ENCODE measurements at places on chromosomes 3 and 15.

- no peak for DNase-seq
These were observed 47.3 kb downstream of the EIF3J start for GRCh38 chr15:44584162-44584749.

GRCh38 chr3:12175844-12176453 lies 17.2 kb upstream of the TIMP4 start:
- no peak for DNase-seq

DNA sequence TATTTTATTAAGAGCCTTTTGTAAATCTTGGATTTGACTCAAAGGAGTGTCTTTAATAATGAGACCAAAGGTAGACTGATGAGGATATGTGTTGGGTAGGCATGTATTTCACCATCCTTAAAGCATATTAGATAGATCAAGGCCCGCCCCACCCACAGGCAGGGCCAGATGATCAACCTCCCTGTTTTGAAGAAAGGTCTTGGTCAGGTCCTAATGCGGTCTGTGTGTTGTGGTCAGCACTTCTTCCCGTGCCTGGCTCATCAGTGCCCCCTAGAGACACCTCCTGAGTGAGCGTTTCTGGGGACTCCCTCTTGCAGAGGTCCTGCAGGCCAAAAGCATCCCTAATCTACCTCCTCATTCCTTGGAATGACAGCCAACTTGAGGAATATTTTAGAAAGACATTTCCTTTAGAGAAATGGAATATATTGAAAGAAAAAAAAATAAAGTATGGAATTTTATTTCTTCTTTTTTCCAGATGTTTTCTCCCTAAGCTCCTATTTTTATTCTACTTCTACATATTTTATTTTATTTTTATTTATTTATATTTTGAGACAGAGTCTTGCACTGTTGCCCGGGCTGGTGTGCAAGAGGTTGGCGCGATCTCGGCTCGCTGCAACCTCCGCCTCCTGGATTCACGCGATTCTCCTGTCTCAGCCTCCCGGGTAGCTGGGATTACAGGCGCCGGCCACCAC lies 6.0 kb downstream of the TM4SF4 start:
- DNase-seq, result peak; percentile 72

GRCh38 chr3:52756141-52756540 lies 14.6 kb downstream of the NEK4 start:
- no peak for DNase-seq

GRCh38 chr3:122758877-122759560 lies 34.6 kb downstream of the HSPBAP1 start:
- DNase-seq, result no peak

DNA sequence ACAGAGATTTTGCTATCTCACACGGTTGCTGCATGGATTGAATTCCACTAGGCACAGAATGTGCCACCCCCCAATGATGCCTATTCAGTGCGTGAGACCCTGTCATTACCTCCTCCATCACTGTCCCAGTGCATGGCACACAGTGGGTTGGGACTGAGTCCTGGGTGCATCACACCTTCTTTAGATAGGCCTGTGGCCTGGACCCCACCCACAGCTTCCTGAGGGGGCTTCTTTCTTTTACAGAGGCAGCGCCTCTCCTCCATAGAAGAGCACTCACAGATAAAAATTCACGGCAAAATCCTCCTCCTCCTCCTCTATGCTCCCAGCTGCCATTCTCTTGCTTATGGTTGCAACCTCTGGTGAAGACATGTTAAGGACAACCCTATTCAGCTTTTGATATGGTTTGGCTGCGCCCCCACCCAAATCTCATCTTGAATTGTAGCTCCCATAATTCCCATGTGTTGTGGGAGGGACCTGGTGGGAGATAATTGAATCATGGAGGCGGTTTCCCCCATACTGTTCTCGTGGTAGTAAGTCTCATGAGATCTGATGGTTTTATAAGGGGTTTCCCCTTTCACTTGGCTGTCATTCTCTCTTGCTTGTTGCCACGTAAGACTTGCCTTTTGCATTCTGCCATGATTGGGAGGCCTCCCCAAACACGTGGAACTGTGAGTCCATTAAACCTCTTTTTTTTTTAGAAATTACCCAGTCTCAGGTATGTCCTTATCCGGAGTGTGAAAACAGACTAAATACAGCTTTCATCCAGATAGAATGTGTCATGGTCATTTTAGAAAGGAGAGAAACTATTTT lies 147.6 kb downstream of the KLF13 start:
- DNase-seq, result no peak

GRCh38 chr3:111577798-111578685 lies 17.1 kb downstream of the ZBED2 start:
- DNase-seq, result no peak

DNA sequence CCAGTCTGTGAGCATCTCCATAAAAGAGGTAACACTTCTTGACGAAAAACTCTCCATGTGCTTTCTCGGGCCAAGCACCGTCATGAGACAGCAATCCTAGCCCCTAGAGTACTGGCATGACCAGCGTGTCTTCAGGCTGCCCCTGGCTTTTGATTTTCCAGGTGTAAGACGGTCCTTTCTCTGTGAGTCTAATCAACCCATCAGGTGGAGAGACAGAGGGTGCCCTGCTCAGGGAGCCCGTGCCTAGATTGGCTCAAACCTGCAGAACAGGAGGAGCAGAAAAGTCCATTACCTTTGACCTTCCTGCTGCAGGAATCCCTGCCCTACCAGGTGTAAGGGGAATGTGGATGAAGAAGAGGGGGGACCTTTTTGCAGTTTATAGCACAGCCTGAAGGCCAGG lies 109.5 kb upstream of the CHRM5 start:
- DNase-seq, result no peak

DNA sequence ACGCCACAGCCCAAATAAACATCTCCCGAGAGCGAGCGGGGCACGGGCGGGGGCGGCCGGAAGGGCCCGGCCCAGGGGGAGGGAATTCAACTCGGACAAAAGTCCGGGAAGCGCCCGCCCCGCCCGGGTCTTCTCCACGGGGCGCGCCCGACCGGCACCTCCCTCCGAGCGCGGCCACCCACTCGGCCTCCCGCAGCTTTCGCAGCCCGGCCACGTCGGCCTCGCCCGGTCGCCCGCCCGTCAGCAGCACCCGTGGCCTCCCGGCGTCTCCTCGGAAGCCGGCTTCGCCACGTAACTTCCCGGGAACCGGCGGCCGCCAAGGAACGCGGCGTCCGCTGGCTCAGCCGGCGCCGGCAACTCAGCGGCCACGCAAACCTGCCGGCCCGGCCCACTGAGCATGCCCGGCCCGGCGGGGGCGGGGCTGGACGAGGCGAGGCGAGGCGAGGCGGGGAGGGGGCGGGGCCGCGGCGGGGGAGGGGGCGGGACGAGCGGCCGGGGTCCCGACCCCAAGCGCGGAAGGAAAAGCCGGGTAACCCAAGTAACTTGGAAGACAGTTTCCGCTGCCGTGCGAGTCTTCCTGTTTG lies at the start of gene TJP1:
Gene TJP1 (minus strand): TSS at position 369 of the 584 bp plus-strand sequence. CDS start 440 bp downstream, outside the sequence.
- DNase-seq, result peak; percentile 57

GRCh38 chr3:139339219-139339906 lies 4.5 kb upstream of the MRPS22 start:
- DNase-seq, result no peak

DNA sequence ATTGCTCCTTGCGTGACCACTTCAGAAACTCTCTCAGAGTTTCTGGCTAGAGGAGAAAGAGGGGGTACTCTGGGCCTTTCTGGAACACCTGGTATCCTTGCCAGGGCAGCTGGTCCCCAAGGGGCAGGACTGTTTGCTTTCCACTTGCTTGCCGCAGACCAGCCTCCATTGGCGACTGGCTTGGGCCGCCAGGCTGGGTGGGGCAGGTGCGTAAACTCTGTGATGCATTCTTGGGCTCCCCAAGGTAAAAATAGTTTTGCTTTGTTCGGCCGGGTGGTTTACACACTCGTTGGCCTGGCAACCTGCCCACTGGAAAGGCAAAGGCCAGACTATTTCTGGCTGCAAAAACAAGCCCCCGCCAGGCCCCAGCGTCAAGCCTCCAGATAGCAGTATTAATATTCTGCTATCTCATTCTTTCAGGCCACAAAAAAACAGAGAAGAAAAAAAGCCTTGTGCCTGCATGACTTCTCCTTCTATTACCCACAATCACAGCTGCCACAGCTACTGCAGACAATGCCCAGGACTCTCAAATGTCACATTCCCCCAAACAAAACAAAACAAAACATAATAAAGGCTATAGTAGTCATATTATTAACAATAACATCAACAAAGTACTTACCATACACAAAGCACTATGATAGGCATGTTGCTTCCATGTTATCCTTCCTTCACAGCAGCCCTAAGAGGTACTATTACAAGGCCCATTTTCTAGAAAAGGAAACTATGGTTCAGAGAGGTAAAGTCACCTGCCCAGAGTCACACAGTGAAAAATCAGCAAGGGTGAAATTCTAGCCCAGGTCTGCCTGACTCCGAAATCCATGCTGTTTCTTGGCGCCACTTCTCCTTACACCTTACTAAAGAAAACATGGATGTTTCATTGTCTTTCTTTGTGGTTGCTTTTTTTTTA lies 14.0 kb upstream of the SSUH2 start:
- DNase-seq, result no peak

DNA sequence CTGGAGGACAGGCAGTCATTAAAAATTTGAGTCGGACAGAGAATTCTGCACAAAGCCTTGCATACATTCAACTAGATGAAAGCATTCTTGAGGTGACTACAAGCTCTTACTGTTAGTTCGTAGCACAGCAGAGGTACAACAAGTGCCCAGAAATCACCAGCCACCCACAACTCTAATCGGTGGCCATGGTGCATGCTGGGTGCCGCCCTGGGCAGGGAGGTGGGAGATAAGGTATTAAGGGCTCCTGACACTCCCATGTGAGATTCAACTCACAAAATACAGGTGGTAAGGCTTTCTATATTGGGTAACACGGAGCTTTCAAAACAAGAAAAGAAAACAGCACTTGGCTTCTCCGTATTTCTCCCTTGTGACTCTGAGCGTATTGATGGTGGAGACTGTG lies 66.0 kb downstream of the MEIS2 start:
- no peak for DNase-seq

DNA sequence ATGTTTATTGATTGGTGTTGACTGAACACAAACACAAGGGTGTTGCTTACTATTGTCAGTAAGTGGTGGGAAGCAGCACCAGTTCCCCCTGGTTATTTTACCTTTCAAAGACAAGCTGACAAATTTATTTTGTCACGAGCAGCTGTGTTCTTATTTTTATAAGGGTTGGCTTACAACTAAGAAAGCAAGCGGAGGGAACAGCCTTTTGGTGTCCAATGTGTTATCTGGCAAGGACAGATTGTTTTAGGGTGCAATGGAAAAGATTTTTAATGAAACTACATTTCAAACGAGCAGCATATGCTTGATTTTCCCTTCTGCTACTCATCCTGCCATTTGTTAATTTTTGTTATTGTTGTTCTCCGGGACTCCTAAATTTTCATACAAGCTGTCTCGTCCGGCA lies 920.6 kb upstream of the CFAP20DC start:
- no peak for DNase-seq

- no peak for DNase-seq
These were observed 50.1 kb downstream of the PPM1L start for GRCh38 chr3:160806094-160806493.

- peak; percentile 47 for DNase-seq
These were observed 309.6 kb downstream of the TUSC7 start for GRCh38 chr3:117019082-117019713.

- no peak for DNase-seq
These were observed 73.4 kb downstream of the NR2F2 start for GRCh38 chr15:96403932-96404331.

GRCh38 chr3:172658344-172659245 lies 52.3 kb downstream of the NCEH1 start:
- no peak for DNase-seq

DNA sequence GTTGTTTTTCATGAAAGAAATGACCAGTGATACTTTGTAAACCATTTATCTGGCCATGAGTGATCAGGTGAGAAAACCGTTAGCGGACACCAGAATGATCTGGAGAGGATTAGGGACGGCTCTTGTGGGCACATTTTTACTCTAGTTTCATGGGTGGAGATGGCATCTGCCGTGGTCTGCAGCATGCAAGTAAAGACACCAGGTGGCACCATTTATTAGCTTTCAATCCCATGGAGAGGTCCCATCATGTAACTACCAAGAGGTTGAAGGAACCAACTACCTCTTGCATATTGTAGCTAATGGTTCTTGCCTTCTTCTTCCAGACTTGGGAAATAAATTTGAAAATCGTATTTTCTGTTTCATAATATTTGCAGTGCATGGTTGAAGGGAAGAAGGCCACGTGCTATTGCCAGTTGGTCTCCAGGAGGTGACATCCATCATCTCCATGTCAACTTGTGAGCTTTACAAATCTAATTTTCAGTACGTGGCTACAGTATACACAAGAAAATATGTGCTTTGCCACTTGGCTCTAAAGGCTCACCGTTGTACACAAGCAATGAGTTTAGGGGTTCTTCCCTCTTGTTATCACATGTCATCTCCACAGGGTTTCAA lies 1.5 kb upstream of the MAPKBP1 start:
- peak; percentile 35 for DNase-seq

DNA sequence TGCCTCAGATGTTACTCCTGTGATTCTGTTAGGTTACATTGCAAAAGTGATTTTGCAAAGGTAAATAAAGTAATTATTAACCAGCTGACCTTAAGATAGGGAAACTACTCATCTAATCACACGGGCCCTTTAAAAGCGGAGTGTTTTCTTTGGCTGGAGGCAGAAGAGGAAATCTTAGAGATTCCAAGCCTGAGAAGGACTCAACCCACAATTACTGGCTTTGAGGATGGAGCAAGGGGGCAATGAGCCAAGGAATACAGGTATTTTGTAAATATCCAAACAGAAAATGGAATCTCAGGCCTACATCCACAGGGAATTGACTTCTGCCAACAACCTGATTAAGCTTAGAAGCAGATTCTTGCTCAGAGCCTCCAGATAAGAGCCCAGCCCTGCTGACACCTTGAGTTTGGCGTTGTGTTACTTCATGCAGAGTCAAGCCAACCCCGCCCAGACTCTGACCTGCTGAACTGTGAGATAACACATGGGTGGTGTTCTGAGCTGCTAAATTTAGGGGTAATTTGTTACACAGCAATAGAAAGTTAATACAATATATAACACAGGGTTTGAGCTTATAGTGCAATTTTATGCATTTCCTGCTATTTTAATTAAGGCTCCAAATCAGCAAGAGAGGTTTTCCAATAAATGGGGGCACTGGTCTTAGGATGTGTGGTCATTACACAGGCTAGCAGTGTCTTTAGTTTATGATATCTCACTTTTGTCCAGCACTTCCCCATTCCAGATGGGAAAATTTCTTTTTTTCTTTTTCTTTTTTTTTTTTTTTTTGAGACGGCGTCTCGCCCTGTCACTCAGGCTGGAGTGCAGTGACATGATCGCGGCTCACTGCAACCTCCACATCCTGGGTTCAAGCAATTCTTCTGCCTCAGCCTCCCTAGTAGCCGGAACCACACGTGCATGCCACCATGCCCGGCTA lies 19.5 kb downstream of the NFKBIZ start:
- DNase-seq, result no peak

GRCh38 chr15:40182358-40183029 lies 21.6 kb downstream of the BUB1B start:
- DNase-seq, result no peak

All from right renal pelvis (tissue), 4 donors.